ENCODE measurements at places on chromosomes 4 and X.
A peak's percentile ranks its signal among the peaks of the same experiment; 100 is the strongest.

DNA sequence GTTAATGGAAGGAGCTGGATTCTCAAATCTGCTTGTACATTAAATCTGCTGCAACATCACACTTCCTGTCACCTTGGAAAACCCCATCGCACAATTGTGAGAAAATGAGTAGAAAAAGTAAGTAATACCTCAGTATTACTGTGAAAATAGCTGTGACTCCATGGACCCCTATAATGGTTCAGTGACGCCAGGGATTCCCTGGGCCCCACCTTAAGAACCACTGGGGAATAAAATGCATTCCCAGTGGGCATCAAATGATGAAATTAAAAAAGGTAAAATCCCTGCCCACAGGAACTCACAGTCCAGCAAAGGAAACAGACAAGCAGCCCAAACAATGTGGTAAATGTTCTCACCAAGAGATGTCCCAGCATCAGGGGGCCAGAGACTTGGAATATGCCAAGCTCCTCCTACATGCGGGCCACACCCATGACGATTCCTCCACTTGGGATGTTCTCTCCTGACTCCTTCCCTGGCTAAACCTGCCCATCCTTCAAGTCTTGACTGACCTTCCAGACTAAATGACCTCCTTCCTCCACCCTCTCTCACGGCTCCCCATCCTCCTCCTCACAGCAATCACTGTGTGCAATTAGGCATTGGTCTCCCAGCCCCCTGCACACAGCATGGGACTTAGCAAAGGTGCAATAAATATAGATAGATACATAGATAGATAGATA, 2.6 kb downstream of the EVC2 start:
- DNase-seq: no peak

GRCh38 chr4:144104509-144105130, 35.9 kb downstream of the GYPA start:
- DNase-seq: no peak

DNA sequence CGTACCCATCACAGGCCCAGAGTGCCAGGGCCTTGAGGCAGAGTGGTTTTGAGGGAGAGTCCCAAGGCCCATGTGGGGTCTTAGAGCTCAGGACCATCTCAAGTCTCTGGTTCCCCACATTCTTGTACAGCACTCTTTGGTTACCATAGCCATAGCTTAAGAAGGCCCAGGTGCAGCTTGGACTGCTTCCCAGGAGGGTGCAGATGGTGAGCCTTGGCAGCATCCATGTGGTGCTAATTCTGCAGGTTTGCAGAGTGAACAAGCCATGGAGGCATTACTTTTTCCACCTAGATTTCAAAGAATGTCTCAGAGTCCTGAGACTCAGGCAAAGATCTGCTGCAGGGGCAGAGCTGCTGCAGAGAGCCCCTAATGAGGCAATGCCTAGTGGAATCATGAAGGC, 171.7 kb downstream of the STK32B start:
- no peak for DNase-seq

GRCh38 chr4:1378559-1379231, 27.5 kb downstream of the NKX1-1 start:
- no peak for DNase-seq

- no peak for DNase-seq
Observed at GRCh38 chr4:69713593-69713992, 46.8 kb downstream of the SULT1B1 start.

DNA sequence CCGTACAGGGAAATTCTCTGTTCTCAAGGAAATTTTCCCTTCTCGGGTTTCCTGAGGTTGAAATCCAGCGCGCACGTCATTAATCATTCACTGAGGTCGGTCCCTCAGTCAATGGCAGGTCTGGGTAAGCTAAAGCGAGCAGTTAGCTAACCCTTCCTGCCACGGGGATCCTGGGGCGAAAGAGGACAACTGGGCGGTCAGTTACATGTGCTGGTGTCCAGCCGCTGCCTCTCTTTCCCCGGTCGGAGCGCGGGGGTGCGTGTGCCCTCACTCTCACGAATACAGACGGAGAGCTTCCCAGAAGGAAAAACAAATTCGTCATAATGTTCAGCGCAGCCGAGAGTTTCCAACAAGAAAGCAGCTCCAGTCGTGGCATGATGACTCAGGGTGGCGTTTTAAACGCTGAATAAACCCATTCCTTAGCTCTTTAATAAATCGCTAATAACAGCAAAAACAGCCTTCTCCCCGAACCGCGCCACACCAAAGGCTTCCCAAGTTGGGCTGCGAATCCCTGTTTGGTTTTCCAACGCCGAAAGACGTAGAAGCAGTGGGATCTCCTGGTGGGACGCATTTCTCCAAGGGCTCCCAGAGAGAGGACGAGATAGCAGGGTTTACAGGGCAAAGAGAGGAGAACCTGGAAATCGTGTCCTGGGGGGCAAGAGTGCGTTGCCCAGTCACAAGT, 752 bp upstream of the FGF5 start:
- no peak for DNase-seq

GRCh38 chr4:10403633-10404445, 53.4 kb downstream of the ZNF518B start:
- DNase-seq: no peak

DNA sequence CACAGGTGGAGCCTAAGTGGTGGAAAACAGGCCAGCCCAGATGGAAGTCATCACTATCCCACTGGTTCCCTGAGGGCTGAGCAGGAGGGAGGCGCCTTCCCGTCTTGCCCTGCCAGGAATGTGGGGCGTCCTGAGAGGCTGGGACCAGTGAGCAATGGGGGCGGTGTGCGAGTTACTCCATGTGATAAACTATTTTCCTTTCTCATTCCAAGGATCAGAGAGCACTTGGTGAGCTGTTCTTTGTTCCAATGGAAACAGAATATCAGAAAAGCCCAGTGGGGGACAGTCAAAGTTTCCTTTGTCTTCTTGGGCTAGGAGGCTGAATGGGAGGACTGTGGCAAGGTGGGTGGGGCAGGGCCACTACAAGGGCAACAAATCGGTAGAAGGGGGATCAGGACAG, 86.2 kb downstream of the NHSL2 start:
- DNase-seq: no peak

DNA sequence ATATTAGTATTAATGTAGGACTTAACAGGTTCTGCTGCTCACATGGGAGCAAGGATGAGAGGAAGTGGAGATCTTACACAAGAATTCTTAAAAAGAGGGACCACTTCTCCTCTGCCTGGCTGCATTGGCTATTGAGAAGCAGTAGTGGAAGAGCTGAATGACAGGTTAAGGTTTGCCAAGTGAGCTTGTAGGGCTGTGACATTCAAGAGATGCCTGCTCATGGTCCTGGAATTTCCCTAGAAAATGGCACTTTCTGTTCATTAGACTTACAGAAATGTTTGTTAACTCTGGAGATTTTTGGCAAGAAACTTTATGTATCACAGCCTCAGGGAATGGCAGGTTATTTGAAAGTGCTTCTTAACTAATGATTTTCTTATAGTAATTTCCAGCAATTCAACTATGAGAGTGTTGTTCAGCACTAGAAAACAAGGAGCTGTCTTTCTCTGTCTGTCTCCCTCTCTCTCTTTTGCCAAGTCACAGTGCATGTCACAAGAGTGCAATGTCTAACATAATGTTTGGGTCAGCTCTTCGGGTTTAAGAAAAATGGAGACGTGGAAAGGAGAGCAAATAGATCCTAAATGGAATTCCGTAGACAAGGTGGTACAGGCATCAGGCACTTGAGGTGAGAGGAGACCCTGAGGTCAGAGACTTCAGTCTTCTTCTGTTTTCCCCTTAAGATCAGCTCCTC, 8.3 kb upstream of the NAP1L5 start:
- DNase-seq: no peak

GRCh38 chr4:53967986-53968385, 96.4 kb downstream of the CHIC2 start:
- no peak for DNase-seq

- no peak for DNase-seq
Observed at GRCh38 chr4:186881521-186882220, 158.0 kb upstream of the FAT1 start.

DNA sequence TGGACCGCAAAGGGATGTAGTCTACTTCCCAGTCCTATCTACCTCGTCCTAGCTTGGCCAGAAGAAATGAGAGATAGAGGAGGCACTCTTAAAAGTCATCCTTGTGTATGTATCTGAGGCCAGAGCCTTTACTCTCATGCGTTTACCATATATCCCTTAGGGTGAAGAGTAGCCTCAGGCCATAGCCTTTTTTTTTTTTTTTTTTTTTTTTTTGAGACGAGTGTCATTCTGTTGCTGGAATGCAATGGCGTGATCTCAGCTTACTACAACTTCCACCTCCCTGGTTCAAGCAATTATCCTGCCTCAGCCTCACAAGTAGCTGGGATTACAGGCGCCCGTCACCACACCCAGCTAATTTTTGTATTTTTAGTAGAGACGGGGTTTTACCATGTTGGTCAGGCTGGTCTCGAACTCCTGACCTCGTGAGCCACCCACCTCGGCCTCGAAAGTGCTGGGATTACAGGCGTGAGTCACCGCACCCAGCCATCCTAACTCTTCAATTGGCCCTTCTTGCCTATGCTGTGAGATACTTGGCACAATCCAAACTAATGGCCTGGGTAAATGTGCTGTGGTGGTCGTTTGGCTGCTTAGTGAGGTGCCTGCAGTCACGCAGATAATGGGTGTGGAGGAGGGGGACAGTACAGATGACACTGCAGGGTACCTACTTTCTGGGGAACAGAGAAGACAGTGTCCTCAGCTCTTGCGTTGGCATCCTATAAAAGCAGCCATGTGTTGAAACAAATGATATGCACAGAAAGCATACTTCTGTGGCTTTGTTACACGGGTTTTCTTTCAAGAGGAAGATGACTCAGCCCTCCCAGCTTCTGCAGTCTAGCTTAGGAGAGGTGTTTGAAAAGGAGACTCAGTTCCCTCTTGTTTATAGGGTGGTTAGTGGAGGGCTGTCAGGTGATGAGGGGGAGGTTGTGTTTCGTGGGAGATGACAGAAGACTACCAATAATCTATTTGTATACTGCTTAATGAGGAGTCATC, 10.4 kb upstream of the DGAT2L6 start:
- DNase-seq: no peak

GRCh38 chrX:71650333-71650969, 16.9 kb upstream of the LOC101059915 start:
- DNase-seq: no peak

DNA sequence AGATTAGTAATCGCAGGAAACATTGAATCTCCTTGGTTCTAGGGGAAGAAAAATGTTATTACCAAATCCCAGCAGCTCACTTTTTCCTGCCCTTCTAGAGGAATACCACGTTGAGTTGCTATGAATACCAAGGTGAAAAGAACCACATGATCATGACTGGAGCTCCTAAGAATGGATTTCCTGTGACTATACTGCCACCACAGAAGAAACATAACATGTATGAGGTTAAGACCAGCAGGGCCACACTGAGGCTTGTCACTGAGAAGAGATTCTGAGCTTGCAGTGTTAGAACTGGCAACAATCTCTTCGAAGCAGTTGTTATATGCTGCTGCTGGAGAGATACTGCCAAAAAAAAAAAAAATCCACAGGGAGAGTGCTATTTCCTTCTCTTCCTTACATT, 1235.3 kb downstream of the FSTL5 start:
- DNase-seq: no peak

GRCh38 chr4:140163029-140163810, 9.2 kb upstream of the MAML3 start:
- DNase-seq: no peak

- no peak for DNase-seq
Observed at GRCh38 chrX:8027827-8028226, 100.6 kb upstream of the PNPLA4 start.

- DNase-seq: no peak
Observed at GRCh38 chrX:13404364-13404763, 84.5 kb upstream of the ATXN3L start.

DNA sequence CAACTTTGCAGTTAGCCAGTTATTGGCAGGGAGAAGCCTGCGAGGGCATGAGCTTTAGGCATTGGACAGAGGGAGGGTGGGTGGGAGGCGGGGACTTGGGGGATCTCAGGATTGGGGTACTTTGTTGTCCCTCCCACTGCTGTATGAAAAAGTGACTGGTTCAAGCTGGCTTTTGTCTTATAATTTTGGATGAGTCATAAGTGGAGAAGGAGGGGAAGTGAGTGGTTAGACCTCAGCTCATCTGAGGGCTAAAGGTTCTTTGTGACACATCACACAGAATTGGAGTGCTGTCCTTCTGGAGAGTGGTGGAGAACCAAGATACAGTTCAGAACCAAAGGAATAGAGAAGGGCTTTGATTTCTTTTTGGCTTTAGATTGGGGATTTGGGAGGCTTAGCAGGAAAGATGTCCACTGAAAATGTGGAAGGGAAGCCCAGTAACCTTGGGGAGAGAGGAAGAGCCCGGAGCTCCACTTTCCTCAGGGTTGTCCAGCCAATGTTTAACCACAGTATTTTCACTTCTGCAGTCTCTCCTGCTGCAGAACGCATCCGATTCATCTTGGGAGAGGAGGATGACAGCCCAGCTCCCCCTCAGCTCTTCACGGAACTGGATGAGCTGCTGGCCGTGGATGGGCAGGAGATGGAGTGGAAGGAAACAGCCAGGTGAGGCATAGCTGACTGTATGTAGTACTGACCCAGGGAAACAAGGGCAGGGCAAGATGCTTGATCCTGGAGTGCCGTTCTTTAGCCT, at the start of gene SLC4A4:
TSS of gene SLC4A4 (plus strand) at position 175 of the 748 bp plus-strand sequence.
- no peak for DNase-seq

GRCh38 chrX:11543249-11543648, 122.5 kb downstream of the ARHGAP6 start:
- DNase-seq: no peak

DNA sequence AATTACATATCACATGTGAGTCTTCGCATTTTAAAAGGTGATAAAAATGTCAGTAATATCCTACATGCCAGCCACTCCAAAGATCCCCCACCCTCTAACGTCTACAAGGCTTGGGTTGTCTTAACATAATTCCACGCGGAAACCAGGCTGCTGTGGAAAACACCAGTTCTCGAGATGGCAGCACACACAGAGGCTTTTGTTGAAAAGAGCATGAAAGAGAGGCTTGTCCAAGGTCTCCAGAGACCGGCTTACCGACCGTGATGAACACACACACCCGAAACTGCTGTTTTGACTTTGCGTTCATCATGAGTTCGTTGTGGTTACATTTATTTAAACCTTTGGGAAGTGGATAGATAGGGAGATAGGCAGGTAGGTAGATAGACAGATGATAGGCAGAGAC, 87.9 kb downstream of the CRLF2 start:
- peak; percentile 26 for DNase-seq

- peak; percentile 17 for DNase-seq
Observed at GRCh38 chr4:2367626-2368025, 50.8 kb downstream of the ZFYVE28 start.
